ENCODE measurements at places on chromosomes 11 and 22.

DNA sequence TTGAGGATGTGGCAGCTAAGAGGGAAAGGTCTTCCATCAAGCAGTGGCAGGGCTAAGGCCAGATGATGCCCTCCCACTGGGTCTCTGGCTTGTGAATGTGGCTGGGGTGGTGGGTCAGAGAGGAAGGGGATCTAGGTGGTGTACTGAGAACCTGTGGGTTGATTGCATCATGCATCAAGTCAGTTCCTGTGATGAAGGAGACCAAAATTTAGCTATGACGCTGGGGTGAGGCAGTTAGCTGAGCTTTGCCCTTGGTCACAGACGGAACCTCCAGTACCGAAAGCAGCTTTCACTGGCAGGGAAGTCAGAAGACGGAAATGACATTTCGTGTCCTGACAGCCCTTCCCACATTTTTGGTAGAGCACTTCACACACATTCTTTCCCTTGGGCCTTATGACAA, 20.7 kb downstream of the ATG16L2 start:
- no peak for DNase-seq

- no peak for DNase-seq
Measured at GRCh38 chr22:50599816-50600455, 657 bp upstream of the MAPK8IP2 start.

- DNase-seq = no peak
Measured at GRCh38 chr22:27748751-27749191, 52.8 kb downstream of the MN1 start.

GRCh38 chr11:95067841-95068219, 1.1 kb downstream of the SRSF8 start:
- DNase-seq = no peak

- DNase-seq = no peak
Measured at GRCh38 chr11:62755086-62755615, 1.2 kb upstream of the ZBTB3 start.

DNA sequence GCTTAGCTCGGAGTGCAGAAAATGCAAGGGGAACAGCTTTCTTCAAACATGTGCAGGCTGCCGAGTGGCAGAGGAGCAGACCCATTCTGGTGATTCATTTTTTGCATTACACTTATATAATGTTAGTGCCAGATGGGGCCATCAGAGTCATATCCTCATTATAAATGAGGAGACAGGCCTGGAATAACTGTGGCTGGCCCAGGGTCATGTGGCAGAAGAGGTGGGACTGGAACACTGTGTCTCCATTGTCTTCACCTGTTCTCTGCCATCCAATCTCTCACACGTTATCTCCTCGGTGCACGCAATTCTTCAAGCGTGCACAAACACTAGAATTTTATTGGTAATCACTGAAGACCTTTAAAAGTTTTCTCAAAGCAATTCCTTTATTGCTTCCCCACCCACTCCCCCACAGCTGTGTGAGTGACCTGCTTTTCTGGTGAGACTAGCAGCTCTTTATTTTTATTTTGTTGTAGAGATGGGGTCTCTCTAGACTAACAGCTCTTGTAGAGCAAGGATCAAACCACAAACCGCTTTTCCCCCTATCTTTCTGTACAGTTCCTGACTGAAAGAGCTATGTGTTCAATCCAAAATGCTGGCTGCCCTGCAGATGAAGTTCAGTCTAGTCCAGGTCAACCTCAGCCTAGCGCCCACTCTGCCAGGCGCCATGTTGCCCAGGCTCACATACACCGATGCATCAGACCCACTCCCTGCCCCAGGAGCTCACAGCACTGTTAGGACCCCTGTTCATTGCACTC, 75.3 kb downstream of the ST3GAL4 start:
- DNase-seq = no peak

DNA sequence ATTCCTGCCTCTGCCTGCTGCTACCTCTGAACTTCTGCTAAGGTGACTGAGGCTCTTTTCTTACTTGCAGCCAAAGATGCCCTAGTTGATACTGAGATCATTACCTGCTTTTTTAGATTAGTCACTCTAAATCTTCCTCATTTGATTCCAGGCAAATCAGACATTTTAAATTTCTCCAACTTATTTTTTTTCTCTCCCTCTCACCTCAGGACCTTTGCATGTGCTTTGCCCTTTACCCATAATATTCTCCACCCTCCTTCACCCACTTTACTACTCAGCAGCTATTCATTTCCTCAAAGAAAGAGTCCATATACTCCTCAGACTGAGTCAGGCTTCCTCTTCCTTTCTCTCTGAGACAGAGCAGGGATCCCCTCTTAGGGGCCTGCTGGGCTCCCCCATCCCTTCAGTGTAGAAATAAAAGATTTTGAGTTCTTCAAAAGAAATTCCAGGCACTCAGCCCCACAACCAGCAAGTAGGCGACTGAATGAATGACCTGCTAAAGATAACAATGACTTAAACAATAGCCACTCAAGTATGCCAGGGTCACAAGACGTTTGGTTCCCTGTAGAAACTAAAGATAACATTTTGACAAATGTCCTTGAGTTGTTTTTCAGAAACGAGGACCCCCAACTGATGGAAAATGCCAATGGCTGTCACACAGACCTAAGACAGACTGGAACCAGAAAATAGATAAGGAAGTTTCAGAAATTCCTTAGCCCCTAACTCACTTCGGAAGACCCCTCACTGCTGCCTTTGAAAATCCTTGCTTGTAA, 104.2 kb downstream of the MTNR1B start:
- DNase-seq = no peak

DNA sequence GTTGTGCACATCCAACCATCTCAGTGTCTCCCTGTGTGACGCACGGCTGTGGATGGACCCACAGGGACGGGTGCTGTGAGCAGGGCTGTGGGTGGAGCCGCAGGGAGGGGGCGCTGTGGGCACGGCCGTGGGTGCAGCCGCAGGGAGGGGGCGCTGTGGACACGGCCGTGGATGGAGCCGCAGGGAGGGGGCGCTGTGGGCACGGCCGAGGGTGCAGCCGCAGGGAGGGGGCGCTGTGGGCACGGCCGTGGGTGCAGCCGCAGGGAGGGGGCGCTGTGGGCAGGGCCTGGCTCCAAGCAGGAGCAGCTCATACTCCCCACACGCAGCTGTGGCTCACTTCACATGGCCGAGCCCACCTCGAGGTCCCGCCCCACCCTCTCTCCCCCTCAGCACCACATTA, 6.0 kb upstream of the MAPK11 start:
- no peak for DNase-seq

GRCh38 chr22:43343262-43343669, at the start of gene SCUBE1:
TSS of gene SCUBE1 (minus strand) at chr22:43343372. CDS start at chr22:43343261, 111 bp downstream.
- peak; percentile 15 for DNase-seq

DNA sequence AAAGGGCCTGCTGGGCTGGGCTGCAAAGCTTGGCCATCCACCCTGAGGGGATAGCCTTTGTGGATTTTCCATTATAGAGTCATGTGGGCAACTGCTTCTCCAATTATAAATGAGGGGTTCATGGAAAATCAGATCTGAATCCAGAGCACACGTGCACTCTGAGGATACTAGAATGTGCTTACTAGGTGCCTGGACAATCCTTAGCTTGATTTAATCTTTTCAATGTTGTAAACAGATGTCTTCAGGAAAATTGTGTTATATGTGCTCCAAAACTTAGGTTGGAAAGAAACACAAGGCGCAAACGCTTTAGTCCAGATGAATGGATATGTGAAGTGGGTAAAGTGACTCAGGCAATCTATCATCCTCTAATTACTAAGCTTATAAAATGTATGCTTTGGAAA, 92.0 kb downstream of the SLC17A6 start:
- no peak for DNase-seq

- DNase-seq = no peak
Measured at GRCh38 chr11:90134478-90135003, at the start of gene NAALAD2. TSS of gene NAALAD2 (plus strand) at chr11:90134663. CDS start at chr11:90134759, 96 bp downstream.

GRCh38 chr11:65541093-65541982, 16.5 kb downstream of the SCYL1 start:
- DNase-seq = no peak

DNA sequence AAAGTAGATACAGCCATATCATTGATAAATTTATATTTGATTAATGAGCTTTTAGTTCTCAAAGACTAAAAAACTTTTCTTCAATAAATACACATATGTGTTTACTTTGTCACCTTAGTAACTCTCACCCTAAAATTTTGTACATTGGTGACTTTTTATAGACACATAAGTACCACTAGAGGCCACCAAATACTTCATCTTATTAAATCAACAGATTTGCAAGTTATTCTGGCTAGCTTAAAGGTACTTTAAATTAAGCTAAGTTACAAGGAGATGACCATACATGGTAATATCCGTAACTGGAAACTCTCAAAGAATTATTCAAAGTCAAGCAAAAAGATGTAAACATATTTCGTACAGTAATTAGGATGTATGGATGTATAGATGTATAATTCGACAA, 112.2 kb downstream of the SBF2 start:
- no peak for DNase-seq

DNA sequence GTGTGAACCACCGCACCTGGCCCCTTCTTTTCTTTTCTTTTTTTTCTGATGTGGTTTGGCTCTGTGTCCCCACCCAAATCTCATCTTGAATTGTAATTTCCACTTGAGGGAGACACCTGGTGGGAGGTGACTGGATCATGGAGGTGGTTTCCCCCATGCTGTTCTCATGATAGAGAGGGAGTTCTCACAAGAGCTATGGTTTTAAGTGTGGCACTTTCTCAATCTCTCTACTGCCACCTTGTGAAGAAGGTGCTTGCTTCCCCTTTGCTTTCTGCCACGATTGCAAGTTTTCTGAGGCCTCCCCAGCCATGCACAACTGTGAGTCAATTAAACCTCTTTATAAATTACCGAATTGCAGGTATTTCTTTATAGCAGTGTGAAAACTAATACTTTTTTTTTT, 4.9 kb upstream of the TCN2 start:
- DNase-seq = no peak

DNA sequence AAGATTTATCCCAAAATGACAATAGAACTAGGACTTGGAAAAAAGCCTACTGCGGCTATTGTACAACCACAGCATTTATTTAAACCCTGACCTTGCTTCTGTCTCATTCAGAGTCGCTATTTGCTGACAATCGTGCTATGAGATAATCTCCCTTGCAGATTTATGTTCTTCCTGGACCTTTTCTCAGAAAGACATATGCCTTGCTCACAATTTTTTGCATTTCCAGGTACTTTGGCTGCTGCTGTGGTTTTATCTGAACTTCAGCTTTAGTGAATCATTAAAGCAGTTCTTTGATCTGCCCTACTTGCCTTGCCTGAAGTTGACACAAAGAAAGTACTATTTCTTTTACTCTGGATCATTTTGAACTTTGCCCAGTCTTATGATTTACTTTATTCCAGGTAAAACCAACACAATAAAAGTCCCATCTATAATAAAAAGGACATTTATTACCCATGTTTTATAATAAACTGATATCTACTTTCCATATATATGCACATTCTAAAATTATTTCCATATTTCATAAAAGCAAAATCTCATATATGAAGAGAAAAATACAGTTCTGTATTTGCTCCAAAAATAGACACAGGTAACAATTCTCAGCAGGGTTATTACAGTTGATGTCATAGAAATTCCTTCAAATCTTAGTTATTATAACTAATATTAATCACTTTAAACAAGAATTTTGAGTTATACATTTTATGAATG, 63.4 kb upstream of the CARD18 start:
- DNase-seq = no peak

DNA sequence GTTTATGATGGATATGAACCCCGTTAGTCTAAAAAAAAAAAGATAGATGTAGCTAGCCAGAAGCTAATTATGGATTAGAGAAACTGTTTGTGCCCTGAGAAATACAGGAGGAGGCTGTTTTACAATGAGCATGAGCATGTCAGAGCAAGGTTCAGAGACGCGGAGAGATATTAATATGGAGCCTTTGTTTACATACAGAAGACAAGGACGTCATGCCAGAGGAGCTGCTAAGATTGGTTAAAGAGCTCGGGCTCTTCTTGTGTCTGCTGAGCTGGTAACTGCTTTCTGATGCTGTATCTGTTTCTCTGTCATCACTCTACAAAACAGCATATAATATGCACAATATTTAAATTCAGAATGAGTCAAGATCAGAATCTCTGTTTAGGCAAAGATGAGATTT, 24.9 kb upstream of the CCDC89 start:
- no peak for DNase-seq

DNA sequence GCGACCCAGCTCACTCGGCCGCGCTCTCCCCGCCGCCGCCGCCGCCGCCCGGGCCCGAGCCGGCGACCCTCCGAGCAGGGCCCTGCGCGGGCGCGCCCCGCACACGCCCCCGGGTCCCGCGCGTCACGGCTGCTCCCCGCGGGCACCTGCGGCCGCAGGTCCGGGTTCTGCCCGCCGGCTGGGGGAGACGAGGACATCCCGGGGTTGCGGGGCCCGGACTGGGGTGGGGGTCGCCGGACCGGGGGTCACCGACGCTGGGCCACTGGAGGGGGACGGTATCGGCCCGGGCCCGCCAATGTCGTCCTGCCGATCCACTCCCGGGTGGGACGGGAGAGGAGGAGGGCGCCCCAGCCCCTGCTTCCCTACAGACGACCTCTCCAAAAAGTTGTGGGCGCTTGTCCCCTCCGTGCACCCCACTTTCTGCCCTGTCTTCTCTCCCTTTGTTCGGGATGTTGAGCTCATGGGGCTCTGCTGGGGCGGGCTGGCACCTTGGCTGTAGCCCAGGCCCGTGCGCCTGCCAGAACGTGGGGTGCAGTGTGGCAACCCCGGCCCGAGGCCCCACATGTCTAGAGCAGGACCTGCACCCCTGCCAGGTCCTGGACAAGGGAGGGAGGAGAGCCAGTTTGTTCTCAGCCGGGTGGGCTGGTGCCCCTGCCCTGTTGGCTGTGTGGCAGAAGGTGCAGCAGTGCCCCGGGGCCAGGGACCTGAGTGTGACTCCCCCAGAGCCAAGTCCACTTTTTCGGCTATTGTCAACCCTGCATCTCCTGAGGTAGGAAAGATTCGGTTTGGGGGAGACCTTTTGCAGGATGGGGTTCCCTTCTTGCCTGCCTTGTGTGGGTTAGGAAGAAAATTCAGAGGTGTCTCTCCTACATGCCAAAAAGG, 40.2 kb upstream of the CELSR1 start:
- no peak for DNase-seq

GRCh38 chr22:46390652-46391301, 55.3 kb downstream of the TRMU start:
- DNase-seq = no peak

DNA sequence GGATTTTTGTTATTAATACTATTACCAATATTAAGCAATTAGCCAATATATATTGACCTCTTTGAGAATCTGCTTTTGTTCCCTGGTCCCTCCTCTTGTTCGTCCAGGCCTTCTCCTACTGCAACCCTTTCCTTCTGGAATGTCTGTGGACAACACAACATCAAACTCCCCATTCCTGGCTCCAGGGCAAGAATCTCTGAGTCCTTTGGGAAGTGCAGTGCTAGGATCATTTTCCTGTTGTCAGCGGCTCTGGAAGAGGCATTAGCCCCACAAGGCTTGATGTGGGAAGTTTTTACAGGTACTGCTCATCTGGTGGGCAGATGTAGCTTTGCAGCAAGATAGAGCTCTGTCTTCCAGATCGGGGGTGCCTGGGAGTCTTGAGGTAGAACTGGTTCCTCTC, 74.3 kb downstream of the RPUSD4 start:
- no peak for DNase-seq

GRCh38 chr22:41447435-41448188, 1.0 kb upstream of the TOB2 start:
- peak; percentile 34 for DNase-seq
